ENCODE measurements at places on chromosomes 6 and 20.

DNA sequence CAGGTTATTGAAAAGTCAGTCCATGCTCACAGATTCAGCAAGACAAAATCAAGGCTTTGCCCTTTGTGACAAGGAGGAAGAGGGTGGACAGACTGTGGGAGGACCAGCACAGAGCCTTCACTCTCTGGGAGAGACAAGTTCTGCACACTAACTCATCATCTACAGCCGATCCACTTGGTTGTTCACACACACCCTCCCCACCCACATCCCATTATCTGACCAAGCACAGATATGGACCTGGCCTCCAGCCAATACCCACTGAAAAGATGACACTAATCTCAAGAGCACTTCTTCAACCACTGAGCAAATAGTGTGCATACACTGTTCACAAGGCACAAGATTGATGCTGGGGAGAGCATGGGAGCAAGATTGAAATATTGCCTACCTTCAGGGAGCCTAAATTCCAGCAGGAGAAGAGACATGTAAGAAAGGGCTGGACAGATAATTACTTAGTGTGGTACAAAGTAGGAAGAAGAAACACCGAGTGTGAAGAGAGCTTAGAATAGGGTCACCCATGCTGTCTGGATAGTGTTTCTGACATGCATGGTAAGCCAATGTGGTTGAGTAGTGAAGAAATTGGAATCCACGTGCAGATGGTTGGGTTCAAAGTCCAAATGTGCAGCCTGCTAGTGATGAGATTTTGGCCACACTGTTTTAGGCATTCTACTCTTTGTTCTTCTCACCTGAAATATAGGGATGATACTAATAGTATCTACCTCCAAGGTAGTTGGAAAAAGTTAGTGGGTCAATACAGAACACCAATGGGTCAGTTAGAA lies 21.7 kb upstream of the IL17A start:
- no peak for DNase-seq

- DNase-seq: no peak
Measured at GRCh38 chr6:89886378-89887120, 7.7 kb upstream of the GJA10 start.

GRCh38 chr20:49676581-49677291 lies 36.9 kb downstream of the B4GALT5 start:
- peak; percentile 86 for DNase-seq

- no peak for DNase-seq
Measured at GRCh38 chr6:166949528-166950442, 6.6 kb downstream of the RNASET2 start.

DNA sequence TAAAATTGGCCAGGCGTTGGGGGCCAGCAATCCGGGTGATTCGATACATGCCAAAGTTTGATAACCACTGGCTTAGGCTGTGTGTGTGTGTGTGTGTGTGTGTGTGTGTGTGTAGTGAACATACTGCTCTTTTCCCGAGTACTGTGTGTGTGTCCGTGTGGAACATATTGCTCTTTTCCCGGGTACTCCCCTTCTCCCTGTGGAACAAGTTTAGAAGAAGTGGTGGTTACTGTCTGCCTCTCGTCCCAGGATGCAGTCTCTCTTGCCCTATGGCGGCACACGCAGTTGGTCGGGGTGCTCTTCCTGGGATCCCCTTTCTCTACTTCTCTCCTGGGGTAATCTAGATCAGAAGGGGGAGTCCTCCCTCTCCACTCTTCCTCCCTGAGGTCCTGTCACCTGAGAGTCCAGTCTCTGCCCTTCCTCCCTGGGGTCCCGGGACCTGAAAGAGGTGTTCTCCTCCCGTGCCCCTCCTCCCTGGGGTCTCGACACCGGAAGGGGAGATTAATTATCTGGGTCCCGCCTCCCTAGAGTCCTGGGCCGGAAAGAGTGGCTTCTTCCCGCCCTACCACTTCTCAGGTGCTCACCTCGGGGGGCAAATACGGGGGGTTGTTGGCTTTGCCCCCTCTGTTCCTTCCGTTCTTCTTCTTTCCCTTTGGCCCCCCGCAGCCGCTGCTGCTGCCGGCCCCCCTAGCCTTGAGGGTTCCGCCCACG lies 516 bp downstream of the GTPBP2 start:
- DNase-seq: peak; percentile 69

- DNase-seq: peak; percentile 79
Measured at GRCh38 chr20:32457479-32457986, 99.4 kb downstream of the ASXL1 start.

GRCh38 chr6:71349976-71350615 lies 61.5 kb downstream of the OGFRL1 start:
- DNase-seq: peak; percentile 87

GRCh38 chr20:35121186-35121585 lies 25.9 kb downstream of the EDEM2 start:
- no peak for DNase-seq

DNA sequence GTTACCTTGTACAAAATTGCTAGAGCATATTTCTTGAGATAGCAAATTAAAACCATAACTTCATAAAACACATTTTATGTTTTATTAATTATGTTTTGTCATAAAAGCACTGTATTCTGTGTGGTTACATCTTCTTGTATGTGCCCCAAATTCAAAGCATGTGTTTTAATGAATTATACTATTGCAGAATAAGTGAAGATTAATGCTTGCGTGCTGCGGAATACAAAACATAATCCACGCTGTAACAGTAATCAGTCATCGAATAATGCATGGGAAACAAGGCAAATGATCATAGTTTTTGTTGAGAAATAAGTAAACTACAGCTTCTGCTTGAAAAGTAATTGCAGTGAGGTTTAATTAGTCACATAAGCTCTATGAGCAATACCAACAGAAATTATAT lies 459.2 kb upstream of the SOX4 start:
- DNase-seq: no peak

- no peak for DNase-seq
Measured at GRCh38 chr6:19320111-19320581, 517.0 kb upstream of the ID4 start.

GRCh38 chr6:55997223-55997874 lies 122.0 kb upstream of the BMP5 start:
- DNase-seq: no peak

- DNase-seq: peak; percentile 53
Measured at GRCh38 chr6:28988536-28989311, 16.4 kb downstream of the ZNF311 start.

- no peak for DNase-seq
Measured at GRCh38 chr6:79902046-79902445, 45.3 kb downstream of the ELOVL4 start.

DNA sequence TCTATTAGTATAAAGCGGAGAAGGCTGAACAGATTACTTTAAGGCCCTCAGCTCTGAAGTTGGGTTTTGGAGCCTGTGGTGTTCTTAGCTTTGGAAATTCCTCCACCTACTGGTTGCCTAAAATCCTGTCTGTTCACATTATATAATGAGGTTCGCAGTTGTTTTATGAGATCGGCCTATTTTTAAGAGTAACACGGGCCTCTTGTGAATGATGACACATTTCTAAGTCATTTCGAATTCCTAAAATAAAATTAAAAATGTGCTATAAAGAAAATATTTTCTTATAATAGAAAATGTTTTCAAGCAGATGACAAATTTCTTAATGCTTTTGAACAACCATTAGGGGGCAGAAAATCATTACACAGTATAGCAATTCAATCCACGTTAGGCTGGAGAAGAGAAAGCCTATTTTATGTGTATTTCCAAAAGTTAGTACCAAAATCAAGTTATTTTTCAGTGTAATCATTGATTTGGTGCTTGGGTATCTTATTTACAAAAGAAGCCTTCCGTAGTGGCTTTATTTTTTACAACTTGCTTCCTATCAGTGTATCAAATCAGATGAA lies 15.8 kb upstream of the FAM8A1 start:
- DNase-seq: peak; percentile 84

- peak; percentile 95 for DNase-seq
Measured at GRCh38 chr6:27168586-27169443, 78.7 kb upstream of the PRSS16 start.

DNA sequence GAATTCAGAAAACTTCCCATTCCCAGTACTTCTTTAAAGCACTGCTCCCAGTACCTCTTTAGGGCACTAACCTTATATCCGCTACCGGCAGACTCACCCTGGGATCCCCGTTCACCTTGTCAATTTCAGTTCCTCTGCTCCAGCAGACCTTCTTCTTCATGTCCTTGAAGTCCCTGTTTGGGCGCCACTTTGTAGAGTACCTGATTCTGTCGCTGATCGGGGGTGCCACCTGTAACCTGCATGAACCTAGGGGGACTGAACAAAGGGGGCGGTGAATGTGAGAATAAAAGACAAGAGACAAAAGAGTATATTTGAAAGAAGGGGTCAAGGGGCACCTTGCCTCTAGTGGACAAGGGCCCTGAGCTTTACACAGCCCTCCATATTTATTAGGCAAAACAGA lies 4.9 kb upstream of the GINS1 start:
- no peak for DNase-seq
